GM12892 (cell line): ENCODE measurements at places on chromosomes 1 and 21.

- DNase-seq: no peak
These were observed 1.2 kb downstream of the SARS1 start for GRCh38 chr1:109214695-109215623.

- no peak for DNase-seq
These were observed 33.1 kb downstream of the TRIM67 start for GRCh38 chr1:231194843-231195516.

GRCh38 chr1:54483875-54484437, 64.1 kb upstream of the ACOT11 start:
- DNase-seq: no peak

DNA sequence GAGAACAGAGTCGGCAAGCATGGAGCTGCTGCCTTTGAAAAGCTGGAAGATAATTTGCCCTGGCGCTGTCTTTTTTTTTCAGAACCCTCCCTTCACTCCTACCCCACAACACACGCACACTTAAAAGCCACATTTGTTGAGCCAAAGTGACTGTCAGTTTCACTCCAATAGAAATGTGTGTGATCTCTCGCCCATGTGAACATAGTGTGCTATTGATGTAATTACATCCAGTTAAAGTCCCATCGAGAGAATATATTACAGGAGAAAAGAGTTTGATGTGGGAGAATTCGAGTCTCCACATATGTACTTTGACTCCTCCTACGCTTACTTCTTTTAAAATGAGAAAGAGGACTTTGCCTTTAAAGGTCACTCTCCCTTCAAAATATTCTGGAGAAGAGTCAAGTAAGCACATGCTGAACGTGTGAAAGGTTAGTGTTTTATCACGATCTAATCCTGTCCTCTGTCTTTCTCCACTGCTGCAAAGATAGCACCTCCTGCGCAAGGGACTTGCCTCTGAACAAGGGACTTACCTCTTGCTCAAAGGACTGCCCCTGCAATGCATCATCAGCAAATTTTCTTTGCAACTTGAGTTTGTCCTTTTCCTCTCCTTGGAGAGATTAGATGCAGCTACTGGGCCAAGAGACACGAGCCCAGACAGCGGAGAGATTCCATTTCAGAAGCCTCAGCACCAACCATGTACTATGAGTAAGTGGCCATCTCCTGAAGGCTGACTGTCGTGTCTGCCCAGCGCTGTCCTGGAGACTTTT, 613.9 kb downstream of the PTPRU start:
- no peak for DNase-seq

- no peak for DNase-seq
These were observed 28.8 kb downstream of the EDN2 start for GRCh38 chr1:41455479-41456332.

DNA sequence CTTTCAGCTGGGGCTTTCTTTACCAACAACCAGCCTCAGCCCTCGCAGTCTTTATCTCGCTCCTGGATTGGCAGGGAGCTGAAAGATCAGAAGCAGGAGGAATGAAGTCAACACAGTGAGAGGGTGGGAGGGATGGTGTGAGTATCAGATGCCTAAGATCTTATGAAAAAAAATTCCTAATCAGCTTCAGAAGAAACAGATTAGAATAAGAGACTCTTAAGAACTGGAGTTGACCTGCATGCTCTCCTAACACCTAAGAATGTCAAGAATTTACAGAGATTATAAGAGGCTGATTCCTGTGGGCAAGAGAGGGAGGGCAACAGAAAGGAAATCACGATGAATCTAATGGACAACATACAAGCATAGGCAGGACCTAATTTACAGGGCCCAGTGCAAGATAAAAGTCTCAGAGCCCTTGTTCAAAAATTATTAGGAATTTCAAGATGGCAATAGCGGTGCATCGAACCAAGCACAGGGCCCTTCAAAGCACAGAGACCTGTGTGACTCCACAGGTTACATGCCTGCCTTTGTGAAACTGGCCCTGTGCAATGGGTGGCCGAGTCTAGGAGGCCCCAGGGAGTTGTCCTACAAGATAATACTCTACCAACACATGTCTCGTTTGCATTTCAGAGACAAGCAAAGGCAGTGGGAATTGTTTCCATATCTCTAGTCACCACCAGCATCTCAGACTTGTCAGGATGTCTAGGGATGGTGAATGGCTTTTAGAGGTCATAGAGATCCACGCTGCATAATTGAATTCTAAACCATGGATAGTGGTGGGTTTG, 65.3 kb upstream of the PPP2R5A start:
- no peak for DNase-seq

- DNase-seq: no peak
These were observed 32.9 kb downstream of the DUSP10 start for GRCh38 chr1:221708987-221709386.

- DNase-seq: no peak
These were observed 22.0 kb downstream of the EIF4G3 start for GRCh38 chr1:21154717-21155116.

GRCh38 chr1:6220236-6220635, 14.3 kb downstream of the RNF207 start:
- no peak for DNase-seq

DNA sequence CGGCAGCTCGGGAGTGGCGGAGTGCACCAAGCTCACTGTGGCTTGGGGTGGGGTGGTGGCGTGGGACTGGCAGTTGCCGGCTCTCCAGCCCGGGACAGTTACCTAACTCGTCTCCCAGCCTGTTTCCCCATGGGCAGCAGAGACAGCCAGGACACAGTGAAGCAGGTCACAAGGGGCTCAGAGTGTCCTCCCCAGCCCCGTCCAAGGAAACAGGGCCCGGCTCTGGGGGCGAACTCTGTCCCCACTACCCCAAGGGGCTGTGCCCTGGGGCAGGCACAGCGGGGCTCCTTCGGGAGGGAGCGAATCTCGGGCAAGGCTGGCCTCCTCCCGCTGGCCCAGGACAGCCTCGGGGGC, 759 bp downstream of the GPR157 start:
- no peak for DNase-seq

DNA sequence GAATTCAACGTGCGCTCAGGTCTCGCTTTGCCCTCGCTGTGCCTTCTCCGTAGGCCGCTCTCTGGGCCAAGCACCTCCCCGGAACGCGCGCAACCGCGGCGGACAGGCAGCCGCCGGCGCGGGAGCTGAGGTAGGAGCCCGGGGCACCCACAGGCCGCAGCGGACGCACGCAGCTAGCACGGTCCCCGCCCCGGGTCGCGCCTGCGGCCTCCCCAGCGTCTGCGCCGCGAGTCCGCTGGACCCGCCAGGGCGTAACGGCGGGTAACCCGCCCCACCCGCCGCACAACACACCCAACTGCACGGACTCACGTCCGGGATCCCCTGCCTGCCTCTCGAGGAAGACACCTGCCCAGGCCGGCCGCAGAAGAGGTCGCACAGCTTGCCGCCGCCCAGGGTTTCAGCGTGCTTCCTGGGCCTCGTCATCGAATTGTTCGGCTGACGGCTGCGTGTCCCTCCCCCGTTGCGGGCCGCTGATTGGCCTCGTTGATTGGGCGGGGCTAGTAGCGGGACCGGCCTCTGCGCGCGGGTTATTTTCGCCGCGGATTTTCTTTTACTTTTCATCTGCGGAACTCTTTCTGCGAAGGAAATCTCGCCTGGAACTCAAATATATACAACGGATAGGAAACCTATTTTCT, at the start of gene CLCC1:
CLCC1 (minus strand) TSS at position 433 of the 635 bp plus-strand sequence. CDS start 13,047 bp downstream, outside the sequence.
- peak; percentile 84 for DNase-seq

DNA sequence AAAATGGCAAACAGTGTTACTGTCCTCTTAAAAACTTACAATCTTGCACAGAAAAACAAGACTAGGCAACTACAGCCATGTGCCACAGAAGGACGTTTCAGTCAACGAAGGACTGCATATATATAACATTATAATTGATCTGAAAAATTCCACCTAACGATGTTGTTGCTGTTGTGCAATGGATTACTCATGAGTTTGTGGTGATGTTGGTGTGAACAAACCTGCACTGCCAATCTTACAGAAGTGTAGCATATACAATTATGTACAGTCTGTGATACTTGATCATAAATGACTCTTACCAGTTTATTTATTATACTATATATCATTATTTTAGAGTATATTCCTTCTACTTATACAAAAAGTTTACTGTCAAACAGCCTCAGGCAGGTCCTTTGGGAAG, 6.8 kb upstream of the VAMP4 start:
- no peak for DNase-seq
